NCI-H1048 (cell line): ENCODE measurements at places on chromosomes 1 and 21.

- no peak for DNase-seq
These were observed 124.0 kb downstream of the DMRTB1 start for GRCh38 chr1:53583021-53583867.

DNA sequence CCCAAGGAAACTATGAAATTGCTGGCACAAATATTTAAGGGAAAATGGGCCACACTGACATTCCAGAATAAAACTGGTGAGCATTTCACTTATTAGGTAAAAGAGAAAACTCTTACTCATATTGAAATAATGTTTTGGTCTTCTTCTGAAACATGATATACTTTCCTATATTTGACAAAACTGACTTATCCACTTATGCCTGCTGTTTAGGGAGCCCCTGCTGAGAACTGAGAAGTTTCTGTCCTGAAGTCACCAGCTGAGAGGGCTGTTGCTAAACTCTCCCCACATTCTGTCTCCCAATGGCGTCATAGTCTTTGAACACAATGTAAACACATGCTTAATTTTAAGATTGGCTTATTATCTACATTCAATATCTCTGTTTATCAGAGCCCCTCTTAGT, 46.8 kb upstream of the ZC3H11B start:
- DNase-seq, result no peak

- no peak for DNase-seq
These were observed 15.9 kb downstream of the SLC27A3 start for GRCh38 chr1:153790966-153791647.

GRCh38 chr1:11781297-11781696, 19.3 kb downstream of the C1orf167 start:
- DNase-seq, result no peak

- no peak for DNase-seq
These were observed 1.3 kb upstream of the FTCD start for GRCh38 chr21:46156678-46157077.

GRCh38 chr1:86787621-86788020, 83.2 kb downstream of the SH3GLB1 start:
- no peak for DNase-seq
